ENCODE measurements at places on chromosomes 7 and 10. TPM values are rescaled to one million over a fixed set of nuclear protein-coding genes. Genes with fewer than 3 reads are reported as not detected.

GRCh38 chr10:44378626-44379025 lies 6.3 kb downstream of the CXCL12 start:
- no peak for DNase-seq
- H3K4me1 ChIP-seq, result no peaks in the 10 kb centered on the region
- no peak overlapping the region for H3K27ac ChIP-seq

DNA sequence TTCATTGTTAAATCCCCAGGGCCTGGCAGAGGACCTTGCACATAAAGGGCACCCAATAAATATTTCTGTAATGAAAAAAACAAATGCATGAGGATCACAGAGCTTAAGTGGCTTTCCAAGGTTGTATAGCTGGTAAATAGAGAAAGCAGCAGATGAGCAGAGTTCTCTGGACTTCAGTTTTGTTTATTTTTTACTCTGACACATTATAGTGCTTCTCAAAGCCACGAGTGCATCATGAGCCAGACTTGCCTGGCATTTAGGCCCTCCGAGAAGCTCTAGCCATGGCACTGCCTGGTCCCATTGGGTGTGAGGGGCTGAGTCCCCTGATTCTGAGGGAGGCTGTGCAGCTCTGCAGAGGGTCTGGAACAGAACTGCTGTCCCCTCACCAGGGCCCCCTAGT lies 87.2 kb upstream of the ZNF32 start:
- no peak overlapping the region for H3K4me3 ChIP-seq
- no peak overlapping the region for H3K27ac ChIP-seq
- H3K4me1 ChIP-seq, result no peaks in the 10 kb centered on the region
- DNase-seq, result no peak
- no peaks in the 10 kb centered on the region for H3K36me3 ChIP-seq
- no peaks in the 10 kb centered on the region for H3K27me3 ChIP-seq

DNA sequence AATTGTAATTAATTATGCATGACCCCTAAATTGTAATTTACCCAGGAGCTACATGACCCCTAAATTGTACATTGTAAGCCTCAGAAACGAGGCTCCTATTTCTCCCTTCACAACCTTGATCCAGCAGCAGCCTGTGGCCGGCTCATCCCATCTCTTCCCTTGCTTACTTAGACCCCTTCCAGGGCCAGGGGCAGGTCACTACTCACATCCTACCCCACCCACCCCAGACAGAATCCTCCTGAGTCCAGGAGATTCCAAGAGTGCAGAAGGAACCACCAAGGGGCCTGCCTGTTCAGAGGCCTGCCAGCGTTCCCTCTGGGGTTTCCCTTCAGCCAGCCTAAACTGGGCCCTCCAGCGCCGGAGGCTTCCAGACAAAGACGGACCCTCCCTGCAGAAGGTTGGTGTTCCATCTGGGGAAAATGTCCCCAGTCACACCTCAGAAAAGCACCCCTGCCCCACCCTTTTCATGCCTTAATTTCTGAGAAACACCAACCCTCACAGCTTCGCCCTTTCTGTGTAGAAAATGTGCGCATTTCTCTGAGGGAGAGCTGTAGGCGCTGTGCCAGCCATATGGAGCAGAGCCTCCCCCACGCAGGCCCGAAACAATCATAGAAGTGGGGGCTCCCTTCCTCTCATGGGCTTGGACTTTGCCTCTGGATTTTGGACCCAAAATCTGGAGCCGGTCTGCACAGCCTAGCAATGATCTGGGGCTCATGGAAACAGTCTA lies 19.2 kb downstream of the LEP start:
- no peak overlapping the region for H3K27ac ChIP-seq
- DNase-seq, result no peak
- H3K27me3 ChIP-seq, result no peaks in the 10 kb centered on the region
- H3K36me3 ChIP-seq, result no peaks in the 10 kb centered on the region
- no peak overlapping the region for H3K4me3 ChIP-seq

The ETV1 gene
- total RNA-seq, result 6.5 TPM

The ZNF735 gene
- not detected for total RNA-seq

The SHH gene
- total RNA-seq, result 0.10 TPM

The PTPRN2 gene
- 1.4 TPM for total RNA-seq

Measured in aorta (tissue), 5 donors.